Stimulated activated CD4-positive, alpha-beta T cell treated with anti-CD3 and anti-CD28 coated beads, Interleukin-1b, Interleukin-23, amount 100 ng/mL, for 1 hour (primary cell): ENCODE measurements at places on chromosomes 12 and 14.

DNA sequence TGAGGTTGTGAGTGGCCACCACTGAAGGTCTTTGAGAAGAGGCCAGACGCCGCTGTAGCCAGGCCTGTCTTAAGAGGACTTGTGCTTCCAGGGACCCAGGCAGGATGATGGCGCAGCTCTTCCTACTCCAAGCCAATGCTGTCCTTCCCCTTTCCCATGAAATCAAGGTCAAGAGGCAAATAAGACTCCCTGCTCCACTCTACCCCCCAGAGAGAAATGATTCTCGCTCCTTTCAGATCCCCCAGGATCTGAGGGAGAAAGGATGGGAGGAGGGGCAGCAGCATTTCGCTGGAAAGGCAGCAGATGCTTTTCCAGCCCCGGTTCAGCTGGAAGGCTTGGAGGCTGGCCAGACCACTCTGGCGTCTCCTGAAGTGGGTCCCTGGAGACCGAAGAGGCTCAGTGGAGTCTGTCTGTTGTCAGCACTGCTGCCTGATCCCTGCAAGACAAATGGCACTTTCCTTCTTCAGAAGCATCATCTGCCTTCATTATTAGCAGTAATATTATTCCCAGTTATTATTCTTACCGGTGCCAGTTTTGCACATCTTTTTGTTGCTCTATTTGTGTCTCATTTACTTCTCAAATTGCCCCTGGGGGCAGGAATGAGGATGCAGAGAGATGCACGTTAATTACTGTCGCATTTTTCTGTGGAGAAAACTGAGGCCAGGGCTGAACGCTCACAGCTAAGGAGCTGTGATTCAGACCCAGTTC lies 51.4 kb downstream of the C14orf132 start:
- no peak for DNase-seq

- no peak for DNase-seq
Observed at GRCh38 chr12:108798551-108799221, 58.7 kb downstream of the SSH1 start.

GRCh38 chr14:36579573-36580140 lies 2.8 kb downstream of the NKX2-8 start:
- no peak for DNase-seq

- DNase-seq, result no peak
Observed at GRCh38 chr12:3897371-3897971, 24.3 kb upstream of the PARP11 start.

DNA sequence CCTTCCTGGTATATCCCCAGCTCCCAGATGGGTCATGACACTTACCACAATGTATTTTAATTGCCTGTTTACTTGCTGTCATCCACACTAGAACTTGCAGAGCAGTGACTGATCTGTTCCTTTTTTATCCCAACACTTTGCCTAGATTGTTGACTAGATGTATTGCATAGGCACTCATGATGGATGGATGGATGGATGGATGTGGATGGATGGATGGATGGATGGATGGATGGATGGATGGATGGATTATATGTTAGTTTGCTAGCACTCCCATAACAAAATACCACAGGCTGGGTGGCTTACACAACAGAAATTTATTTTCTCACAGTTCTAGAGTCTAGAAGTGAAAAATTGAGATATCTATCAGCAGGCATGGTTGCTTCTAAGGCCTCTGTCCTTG lies 8.7 kb upstream of the CKAP4 start:
- DNase-seq, result no peak

DNA sequence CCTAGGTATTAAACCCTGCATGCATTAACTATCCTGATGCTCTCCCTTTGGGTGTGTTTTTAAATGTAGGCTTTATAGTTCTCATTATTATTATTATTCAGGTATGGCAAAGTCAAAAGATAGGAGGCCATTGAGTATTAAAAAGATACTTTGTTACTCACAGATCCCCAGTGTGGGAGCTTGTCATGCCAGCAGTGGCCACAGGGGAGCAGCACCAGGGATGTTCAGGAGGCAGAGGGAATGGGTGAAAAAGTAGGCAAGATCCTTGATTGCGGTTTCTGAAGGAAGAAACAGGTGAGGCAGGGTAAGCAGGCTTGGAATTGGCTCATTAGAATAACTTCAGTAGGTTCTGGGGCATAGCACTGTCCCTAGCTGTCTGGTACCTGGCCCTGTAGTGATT lies 382.2 kb downstream of the MED13L start:
- DNase-seq, result no peak

- no peak for DNase-seq
Observed at GRCh38 chr14:91749868-91750267, 18.0 kb upstream of the CATSPERB start.

DNA sequence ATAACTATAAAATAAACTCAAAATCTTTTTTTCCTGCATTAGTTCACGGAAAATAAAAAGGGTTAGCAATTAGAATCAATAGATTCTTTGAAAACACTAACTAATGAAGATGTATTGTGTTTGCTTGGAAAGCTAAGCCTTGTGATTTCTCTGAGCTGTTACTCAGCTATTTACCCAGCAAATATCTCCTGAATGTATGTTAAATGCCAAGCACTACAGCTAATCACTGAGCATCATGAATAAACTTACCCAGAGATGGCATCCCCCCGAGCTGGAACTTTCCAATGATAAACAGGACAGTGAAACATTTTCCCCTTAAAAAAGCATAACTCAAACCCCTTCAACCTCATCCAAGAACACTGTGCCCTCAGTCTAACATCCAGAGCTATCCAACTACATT lies 71.2 kb downstream of the SLC2A13 start:
- no peak for DNase-seq

DNA sequence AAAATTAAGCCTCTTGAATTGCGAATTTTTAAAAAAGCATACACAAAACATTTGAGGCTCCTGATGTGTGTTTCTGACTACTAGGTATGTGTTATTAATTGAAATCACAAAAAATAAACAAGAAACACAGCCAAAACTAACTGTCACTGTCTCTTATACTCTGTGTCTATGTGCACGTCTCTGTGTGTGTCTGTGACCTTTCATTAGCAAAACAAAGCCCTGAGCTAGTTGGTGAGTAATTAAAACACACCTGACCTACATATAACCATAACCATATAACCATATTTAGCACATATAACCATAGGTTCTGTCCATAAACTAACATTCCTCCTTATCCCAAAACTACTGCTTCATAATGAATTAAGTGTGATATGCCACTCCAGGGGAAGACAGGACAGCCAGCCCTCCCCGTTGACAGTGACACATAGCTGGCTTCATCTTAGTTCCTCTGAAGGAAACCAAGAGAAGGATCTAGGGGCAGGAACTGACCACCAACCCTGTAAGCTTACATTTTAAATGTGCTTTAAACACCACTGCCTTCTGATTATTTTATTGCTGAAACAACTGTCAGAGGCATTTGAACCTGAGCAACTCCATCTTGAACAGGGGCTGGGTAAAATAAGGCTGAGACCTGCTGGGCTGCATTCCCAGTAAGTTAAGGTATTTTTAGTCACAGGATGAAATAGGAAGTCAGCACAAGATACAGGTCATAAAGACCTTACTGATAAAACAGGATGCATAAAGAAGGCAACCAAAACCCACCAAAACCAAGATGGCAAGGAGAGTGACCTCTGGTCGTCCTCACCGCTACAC lies 106.7 kb downstream of the PPP2R5E start:
- DNase-seq, result no peak

DNA sequence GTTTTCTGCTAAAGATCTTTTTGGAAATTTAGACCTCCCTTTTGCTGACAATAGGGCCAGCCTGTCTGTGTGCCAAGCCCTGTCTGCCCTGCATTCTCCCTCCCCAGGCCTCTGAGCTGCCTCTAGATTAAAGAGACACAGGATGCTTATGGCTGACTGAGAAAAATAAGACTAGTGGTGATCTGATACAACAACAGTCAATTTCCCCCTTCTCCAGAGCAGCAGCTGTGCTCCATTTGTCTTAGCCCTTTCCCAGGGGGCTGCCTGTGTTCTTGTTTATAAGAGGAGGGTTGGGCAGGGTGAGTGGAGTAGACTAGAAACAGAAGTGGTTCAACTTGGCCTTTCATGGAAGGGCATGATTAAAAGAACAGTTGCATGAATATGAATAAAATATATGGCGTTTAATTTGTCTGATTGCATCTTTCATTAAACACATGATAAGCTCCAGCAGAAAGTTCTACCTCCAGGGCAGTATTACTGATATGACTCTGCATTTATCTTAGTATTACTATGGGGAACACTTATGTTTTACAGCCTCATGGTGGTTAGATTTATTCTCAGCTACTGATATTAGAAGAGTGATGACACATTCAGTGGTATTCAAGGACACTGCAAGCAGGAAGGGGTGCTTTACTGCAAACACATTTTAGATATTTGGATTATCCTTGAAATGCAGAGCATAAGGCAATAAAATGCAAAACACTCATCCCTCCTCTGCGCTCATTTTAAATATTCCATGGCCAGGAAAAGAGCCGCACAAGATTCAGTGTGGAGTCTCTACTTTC lies 150.2 kb upstream of the CLEC14A start:
- no peak for DNase-seq

GRCh38 chr14:58469309-58469708 lies 41.8 kb downstream of the KIAA0586 start:
- DNase-seq, result no peak

DNA sequence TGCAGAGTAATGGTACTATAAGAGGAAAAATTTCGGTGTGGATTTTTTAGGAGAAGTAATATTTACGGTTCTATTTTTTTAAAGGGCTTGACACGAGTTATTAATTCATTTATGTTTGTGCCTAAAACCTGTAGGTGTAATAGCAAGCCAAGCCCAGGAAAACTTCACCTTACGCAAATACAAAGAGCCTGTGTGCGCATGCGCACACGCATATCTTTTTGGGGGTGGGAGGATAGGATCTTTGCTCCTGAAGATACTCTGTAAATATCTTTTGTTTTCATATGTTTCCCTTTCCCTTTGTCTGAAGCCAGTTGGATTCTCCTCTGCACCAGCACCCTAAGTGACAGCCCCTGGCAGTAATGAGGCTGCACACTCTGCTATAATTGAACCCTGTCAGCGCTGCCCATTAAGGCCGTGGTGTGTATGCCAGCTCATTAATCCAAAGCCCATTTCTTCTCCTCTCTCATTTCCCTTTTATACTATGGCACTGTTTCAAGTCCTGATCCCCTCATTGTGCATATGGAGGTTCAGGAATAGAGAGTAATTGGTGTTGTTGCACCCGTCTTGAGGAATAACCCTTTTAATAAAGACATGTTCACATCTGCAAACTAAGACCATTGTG lies 327.2 kb upstream of the E2F7 start:
- no peak for DNase-seq

DNA sequence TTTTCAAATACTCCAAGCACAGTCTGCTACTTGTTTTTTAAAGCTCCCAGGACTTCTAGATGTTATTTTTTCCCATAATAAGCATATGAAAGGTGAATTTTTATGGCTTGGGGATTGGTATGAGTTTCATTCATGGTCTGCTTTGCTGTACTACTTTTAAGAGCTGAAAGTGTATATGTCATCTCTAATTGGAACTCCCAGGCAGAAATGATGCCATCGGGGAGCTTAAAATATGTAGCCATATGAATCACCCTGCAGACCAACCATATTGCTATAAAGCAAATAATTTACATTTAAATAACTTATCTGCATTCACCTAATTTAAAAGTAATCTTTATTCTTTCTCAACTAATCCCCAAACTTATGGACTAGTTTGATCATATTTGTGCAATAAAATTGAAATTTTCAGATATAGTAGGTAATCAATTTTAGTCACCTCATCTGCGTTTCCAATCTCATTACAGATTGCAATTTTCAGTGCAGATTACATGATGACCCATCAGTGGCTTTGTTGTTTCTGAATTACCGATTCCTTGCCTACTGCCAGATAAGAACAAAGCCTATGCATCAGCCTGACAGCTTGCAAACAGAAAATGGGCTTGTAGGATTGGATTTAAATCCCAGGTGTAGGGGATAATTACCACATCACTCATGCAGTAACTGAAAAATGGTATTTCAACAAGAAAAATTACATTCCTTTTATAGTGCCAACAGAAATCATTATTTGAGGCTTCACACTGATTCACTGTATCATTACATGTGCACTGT lies 689.4 kb downstream of the NOVA1 start:
- no peak for DNase-seq

DNA sequence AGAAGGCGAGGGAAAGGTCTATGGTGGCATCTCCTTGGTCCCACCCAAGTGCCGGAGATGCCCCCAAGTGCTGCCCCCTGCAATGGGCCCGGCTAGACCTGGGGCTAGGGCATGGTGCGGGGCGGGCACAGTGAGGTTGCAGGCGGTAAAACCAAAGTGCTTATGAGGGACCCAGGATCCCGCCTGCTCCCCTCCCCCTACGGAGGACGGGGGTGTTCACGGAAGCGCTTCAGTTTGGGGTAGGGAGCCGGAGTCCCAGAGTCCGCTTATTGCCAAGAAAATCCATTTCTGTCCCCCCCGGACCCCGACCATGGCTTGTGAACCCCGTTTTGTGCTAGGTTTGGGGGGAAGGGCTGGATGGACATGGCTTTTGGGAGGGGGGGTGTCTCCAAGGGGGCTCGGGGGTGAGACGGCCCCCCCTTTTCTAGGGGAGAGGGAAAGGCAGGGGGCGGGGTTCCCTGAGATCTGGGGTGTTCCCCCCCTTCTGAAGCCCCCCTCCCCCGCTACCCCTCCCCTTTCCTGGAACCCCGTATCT lies 5.4 kb upstream of the GPR84 start:
- DNase-seq, result no peak

- no peak for DNase-seq
Observed at GRCh38 chr14:97077687-97078086, 280.5 kb downstream of the VRK1 start.

DNA sequence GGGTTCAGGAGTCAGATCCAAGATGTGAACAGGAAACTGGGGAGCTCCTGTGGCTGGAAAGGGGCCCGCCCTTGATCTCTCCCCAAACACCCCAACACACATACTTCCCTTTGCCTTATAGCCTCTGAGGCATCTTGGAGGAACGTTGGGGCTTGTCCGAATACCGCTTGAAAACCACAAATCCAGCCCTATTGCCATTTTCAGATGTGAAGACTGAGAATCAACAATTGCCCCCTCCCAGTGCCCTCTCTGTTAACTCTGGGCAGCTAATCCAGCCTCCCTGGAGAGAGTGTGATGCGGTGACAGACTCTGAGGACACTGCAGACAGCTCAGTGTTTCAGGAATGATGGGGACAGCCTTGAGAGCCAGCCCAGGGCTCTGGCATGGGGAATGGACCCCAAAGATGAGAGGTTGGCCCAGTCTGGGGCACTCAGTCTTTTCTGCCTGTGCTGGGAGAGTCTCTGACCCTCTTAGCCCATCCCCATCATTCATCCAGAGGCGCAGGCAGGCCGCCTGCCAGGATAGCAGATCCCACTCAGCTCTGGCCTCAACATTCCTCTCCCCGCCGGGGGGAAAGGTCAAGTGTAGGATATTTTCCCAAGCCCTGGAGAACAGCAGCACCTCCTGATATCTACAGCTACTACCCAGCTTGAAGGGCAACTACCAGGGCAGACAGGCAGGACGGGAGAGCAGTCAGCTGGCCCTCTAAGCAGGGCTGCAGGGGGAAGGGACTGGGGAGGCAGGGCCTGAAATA lies 24.6 kb upstream of the LTBP2 start:
- DNase-seq, result no peak

GRCh38 chr12:22562036-22563028 lies 18.0 kb upstream of the C2CD5 start:
- no peak for DNase-seq

- DNase-seq, result no peak
Observed at GRCh38 chr14:87405563-87405962, 587.4 kb downstream of the GALC start.
